Coronary artery (tissue), 2 donors: ENCODE measurements at places on chromosomes 1 and 21.

GRCh38 chr1:235972311-235972689, 92.6 kb downstream of the NID1 start:
- no peak for DNase-seq

- no peak for DNase-seq
Observed at GRCh38 chr1:154481053-154481452, 21.0 kb upstream of the TDRD10 start.

- no peak for DNase-seq
Observed at GRCh38 chr1:103371234-103371633, 154.3 kb upstream of the RNPC3 start.

DNA sequence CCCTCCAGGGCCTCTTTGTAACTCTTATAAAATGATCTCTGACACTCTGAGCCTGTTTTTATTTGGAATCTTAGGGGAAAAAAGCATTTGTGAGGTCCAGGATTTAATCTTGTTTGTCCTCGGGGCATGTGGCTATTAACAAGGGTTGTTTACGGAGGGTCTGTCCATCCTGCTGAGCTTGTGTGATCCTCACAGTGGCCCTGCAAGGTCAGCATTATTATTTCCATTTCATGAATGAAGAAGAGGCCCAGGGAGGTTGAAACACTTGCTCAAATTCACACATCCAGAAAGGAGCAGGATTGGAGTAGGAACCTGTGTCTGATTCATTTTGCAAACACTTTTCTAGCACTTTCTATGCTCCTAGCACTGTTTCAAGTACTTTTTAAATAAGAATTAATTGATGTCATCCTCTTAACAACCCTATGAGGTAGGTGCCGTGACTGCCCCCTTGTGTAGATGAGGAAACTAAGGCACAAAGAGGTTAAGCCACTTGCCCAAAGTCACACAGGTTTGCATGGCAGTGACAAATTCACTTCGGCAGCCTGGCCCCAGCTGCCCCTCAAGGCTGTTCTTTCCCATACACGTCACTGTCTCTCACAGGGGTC, 178.9 kb downstream of the MIS18A start:
- DNase-seq, result no peak

DNA sequence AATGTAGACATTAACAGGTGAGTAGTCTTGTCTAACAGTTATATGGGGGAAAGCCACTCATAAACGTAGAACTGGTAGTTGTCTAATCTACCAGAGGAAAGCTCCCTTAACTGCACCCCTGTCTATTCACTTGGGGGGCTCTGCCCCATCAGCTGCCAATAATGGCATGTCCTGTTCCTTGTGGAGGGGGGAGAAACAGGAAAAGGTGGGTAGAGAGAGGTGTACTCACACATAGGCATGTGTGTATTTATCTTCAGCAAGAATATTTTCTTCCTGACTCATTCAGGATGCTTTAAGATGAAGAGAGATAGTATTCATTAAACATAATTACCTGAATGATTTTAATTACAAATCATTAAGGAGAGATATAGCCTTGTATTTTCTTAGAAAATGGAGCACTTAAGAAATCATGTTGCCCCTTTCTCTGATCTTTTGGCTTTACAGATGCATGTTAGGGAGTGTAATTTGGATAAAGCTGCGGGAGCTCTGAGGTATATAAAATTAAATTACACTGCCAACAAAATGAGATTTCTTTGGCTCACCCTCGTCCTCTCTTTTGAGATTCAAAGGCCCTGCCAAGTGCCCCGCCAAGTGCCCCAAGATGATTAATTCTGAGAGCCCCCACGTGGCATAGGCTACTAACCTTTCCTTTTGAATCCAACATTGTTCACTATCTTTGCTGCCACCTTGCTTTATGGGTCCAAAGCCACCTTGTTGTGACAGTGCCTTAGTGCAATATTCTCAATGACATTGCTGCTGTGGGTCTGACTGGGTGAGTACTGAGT, 286.3 kb upstream of the LYPLAL1 start:
- no peak for DNase-seq

DNA sequence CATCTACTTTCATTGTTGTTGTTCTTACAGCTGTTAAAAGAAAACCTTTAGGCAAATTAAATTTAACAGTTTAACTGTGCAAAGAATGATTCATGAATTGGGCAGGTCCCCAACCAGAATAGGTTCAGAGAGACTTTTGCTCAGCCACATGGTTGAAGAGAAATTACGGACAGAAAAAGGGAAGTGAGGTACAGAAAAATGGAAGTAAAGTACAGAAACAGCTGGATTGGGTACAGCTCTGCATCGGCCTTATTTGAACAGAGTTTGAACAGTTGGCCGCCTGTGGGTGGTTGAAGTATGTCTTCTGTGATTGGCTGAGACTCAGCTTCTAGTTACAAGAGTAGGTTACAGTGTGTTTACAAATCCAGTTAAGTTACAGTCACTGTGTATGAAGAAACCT, 210.1 kb downstream of the FGGY start:
- DNase-seq, result no peak
